ENCODE measurements at places on chromosomes 11 and 22.

GRCh38 chr11:44620328-44620725, 54.9 kb downstream of the CD82 start:
- no peak for DNase-seq

DNA sequence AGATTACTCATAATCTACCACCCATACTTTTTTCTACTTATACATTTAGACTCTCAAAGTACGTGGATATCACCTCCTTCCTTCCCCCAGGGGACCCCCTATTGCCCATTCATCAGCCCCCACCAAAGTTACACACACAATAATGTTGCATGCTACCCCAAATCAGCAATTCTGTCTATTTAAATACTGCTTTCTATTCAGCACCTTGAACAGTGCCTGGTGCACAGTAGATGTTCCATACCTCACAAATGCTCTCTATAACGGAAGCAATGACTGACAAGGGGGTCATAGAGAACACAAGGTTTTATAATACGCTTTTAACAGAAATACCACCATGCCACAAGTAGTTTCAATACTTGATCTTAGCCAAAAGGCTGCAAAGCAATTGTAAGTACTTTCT, 370.7 kb downstream of the MIAT start:
- no peak for DNase-seq

DNA sequence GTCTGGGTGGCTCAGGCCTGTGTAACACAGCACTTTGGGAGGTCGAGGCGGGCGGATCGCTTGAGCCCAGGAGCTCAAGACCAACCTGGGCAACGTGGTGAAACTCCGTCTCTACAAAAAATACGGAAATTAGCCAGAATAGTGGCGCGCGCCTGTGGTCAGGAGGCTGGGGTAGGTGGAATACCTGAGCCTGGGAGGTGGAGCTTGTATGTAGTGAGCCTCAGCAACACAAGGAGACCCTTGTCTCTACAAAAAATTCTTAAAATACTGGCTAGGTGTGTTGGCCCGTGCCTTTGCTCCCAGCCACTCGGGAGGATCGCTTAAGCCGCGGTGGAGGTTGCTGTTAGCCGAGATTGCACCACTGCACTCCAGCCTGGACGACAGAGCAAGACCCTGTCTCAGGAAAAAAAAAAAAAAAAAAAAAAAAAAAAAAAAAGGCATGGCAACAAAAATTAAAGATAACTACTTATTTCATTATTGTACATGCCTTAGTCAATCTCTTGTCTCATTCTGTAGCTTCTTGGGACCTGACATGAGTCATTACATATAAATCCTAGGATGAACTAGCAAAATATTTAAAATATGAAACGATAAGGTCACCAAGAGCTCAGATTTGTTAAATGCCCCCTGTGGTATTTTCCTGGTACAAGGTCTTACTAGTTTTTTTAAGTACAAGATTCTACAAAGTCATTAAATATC, 1.1 kb downstream of the TAF1D start:
- DNase-seq, result peak; percentile 38

- no peak for DNase-seq
Measured at GRCh38 chr11:19691815-19692500, 20.7 kb upstream of the NAV2 start.

- DNase-seq, result no peak
Measured at GRCh38 chr11:126339863-126340434, 15.5 kb upstream of the ST3GAL4 start.

GRCh38 chr11:125263268-125263790, 98.8 kb downstream of the PKNOX2 start:
- no peak for DNase-seq

DNA sequence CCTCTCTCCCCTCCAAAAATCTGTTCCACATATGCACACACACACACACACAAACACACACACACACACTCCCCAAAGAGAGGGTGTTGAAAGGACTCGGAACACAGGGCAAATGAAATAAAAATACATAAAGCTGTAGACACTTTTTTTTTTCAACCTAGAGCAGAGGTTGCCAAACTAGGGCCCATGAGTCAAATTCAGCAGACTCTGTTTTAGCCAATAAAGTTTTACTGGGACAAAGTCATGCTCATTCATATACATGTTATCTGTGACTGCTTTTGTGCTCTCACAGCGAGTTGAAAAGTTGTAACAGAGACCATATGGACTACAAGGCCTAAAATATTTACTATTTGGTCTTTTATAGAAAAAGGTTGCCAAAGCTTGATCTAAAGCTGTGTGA, 8.9 kb downstream of the IMMP1L start:
- no peak for DNase-seq

DNA sequence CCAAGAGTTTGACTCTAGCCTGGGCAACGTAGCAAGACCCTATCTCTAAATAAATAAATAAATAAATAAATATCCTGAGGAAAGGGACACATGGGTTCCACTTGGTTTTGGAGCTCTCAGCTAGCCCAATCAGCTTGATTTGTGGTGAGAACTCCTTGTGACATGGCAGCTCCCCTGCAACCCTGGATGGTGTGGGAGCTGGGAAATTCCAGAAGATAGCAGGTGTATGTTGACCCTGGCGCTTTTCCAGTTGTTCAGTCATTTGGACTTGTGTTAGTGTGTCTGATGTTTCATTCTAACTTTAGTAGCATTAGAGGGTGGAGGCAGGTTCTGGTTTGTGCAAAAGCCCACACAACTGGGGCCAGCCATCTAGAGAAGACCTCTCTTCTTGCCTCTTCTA, 148.5 kb upstream of the NCAM1 start:
- DNase-seq, result no peak

- no peak for DNase-seq
Measured at GRCh38 chr22:24592058-24592850, 619 bp downstream of the LRRC75B start.

- DNase-seq, result no peak
Measured at GRCh38 chr11:103872748-103873147, 163.7 kb upstream of the DDI1 start.

- no peak for DNase-seq
Measured at GRCh38 chr11:69460540-69461257, 20.8 kb upstream of the LINC01488 start.

Data from activated CD4-positive, alpha-beta T cell treated with anti-CD3 and anti-CD28 coated beads, Interleukin-2, amount 50 U/mL, for 4 hours (primary cell).